ENCODE measurements at places on chromosomes 6 and 20.
A peak's percentile ranks its signal among the peaks of the same experiment; 100 is the strongest.

DNA sequence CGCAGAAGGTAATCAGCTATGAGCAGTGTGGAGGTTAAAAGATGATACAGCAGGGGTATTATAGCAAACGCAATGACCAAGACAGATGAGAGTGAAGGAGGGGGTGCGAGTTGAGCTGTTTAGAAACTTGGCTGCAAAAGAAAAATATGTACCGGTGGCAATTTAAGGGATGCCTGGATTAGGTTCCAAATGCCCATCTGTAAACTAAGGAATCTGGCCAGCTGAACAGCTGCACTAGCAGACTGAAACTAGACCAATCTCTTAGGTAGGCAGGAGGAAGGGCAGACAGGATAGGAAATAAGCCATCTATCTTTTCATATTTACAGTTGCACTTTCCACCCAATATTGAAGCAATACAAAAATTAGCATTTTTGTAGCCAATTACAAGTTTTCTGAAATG lies 407.6 kb downstream of the HTR1B start:
- DNase-seq, result no peak

- peak; percentile 73 for DNase-seq
These were observed 1.1 kb downstream of the CTSA start for GRCh38 chr20:45892049-45892825.

DNA sequence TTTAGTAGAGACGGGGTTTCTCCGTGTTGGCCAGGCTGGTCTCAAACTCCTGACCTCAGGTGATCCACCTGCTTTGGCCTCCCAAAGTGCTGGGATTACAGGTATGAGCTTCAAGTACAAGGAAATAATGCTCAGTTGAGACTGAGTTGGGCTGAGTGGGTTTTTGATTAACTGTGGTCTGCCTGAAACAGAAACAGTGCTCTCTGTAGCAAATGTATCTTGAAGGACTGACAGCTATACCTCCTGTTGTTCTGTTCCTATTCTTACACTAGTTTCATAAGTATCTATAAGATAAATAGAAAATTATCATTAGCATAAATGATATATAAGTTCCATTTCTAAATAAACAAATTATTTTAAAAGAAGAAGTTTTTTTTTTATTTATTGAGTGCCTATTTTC lies 142.8 kb upstream of the PTPRK start:
- no peak for DNase-seq

DNA sequence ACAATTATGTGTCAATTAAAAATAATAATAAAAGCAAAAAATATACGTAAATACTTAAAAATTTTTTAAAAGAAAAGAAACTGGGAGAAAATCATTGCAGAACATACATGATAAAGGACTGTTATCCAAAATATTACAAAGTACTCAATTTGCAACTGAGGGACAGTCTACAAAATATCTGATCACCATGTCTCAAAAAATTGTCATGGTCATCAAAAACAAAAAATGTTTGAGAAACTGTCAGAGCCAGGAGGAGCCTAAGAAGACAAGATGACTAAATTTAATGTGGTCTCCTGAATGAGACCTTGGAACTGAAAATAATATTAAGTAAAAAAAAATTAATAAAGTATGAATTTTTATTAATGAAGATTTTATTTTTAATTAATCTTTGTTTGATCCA lies 43.5 kb downstream of the DTNBP1 start:
- DNase-seq, result no peak

DNA sequence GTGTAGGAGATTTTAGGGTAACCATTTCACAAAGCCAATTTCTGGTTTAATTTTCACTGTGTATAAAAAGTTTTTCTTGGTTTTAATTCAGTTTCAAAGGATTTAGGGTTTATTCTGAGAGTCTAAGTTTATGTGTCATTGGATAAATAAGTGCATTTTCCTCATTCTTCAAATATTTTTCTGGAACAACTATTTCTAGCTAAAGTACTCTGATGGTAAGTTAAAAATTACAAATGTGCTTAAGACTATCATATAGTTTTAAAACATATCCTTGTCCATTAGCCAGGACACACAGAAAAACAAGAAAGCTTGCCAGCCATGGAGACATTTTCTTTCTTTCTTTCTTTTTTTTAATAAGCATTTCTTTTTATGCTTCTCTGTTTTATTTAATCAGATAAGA lies 333.0 kb downstream of the RFPL4B start:
- DNase-seq, result no peak

DNA sequence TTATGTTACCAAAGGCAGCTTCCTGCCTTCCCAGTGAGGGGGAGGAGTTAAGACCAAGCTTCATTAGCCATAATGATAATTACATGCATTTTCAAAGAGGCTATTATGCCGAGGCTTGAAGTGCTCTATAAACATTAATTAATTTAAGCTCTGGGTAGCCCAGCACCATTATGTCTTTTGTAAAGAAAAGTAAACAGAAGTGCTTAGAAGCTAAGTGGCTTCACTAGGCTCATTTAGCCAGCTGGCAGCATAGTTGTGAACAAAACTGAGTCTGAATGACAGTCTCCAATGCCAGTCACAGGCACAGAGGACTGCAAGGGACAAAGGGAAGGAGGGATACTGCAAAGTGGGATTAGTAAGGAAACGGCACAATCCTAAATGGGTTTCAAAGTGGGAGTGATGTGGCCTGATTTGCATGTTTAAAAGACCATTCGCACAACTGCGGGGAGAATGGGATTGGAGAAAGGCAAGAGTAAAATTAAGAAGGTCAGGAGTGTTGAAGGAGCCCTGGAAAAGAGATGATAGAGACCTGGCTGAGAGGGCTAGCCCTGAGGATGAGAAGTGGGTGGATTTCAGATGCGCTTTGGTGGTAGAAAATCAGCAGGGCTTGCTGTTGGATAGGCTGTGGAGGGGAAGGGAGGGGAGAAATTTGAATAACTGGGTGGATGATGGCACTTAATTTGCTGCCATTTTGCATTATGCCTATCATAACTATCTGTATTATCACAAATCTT lies 20.1 kb upstream of the ISM1 start:
- no peak for DNase-seq

All from posterior vena cava (tissue), 2 donors.